ENCODE measurements at places on chromosomes 3 and 15.

GRCh38 chr3:134267996-134268395 lies 17.3 kb upstream of the RYK start:
- no peak for DNase-seq

- no peak for DNase-seq
These were observed 362.3 kb upstream of the RGMA start for GRCh38 chr15:93451265-93451664.

DNA sequence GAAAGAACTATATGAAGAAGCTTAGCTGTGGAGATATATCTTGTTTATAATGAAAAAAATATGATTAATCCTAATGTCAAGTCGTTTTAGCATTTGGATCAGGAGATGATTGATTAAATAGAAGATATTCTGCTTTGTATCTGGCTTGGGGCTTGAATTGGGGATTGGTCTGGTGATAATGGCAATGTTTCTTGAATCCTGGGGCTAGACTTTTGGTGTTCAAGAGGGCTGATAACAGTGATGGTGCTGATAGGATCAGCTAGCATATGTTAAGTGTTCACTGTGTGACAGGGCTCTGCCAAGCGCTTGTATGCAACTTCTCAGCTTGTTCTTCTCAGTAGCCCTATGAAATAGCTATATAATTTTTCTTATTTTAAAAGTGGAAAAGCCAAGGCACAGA lies 20.2 kb downstream of the CNOT10 start:
- DNase-seq, result no peak

GRCh38 chr15:90597577-90597976 lies 67.9 kb downstream of the CRTC3 start:
- DNase-seq, result no peak

DNA sequence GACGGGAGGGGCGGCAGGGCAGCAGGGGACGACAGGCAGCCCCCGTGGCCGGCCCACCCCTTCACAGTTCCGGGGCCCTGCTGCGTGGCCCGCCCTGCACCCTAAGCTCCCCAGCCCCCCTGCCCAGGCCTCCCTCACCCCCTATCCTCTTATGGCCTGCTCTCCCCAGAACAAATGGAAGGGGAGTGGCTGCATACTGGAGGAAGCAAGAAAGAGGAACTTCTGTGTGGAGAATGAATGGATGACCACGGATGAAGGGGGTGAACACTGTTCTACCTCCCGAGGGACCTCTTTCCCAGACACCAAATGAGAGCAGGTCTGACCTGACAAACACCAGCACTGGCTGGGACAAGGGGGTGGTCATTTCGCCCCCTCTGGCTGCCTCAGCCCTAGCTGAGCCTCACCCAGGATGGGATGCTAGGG lies 25.0 kb downstream of the SEC61A1 start:
- no peak for DNase-seq

DNA sequence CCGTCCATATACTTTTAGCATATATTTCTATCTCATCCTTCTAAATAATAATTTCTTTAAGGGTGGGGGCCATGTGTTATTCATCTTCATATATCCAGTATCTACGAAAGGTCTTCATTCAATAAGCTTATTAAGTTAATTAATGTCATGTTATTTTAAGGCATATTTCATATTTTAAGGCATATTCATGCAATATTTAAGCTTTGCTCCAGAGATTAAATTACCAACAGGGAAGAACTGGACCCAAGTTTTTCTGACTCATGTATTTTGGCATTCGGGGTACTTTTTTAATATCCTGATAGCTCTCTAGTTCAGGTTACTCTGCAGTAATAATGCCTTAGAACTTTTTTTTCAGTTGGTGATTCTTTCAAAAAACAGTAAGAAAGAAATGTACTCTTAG lies 27.4 kb downstream of the PHC3 start:
- no peak for DNase-seq

- peak; percentile 39 for DNase-seq
These were observed 239.9 kb downstream of the TLE3 start for GRCh38 chr15:69857686-69858391.

GRCh38 chr15:98138910-98139309 lies 178.4 kb downstream of the ARRDC4 start:
- no peak for DNase-seq

DNA sequence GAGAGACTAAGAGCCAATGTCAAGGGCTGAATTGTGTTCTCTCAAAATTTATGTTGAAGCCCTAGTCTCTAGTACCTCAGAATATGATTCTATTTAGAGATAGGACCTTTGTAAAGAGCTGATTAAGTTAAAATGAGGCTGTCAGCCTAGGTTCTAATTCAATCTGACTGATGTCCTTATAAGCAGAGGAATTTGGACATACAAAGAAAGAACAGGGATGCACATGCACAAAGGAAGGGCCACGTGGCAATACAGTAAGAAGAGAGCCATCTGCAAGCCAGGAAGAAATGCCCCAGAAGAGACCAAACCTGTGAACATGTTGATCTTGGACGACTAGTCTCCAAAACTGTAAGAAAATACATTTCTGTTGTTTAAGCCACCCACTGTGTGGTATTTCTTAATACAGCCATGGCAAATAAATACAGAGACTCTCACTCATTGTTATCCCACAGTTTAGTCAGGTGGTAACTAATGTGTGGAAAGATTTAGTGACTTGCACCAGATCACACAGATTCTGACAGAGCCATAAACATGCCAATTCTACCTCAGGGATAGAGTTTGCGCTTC lies 652.2 kb downstream of the NAALADL2 start:
- no peak for DNase-seq

DNA sequence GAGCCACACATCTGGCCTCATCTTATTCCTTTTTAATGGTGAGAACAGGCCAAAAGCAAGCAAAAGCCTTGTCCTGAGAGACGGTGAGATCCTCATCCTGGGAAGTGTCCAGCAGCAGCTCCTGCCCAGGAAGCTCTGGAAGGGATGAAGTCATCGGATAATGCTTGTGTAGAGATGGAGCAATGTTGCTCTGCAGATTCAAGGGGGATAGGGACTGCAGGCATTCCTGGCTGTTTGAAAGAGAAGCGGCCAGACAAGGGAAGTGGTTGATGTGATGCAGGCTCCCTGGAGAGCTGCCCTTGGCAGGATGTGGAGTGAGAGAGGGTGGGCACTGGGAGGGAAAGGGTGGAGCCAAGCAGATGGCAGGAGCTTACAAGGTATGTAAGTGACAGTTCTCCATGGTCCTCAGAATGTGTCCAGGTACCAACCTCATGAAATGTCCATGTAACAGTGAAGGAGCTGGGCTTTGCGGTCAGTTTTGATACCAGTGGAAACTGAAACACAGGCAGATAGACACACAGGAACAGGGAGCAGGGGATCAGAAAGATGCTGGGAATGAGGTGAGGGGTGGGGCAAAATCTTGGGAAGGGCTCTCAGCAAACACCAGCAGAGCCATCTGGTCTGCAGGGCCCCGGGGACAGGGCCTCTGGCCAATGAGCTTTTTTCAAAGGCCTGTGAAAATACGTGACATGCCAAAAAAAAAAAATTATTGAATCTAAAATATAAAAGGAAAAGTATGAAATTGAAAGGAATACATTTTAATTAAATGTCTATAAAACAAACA lies 32.2 kb upstream of the LACTB start:
- DNase-seq, result no peak

GRCh38 chr3:11282250-11283138 lies 10.3 kb downstream of the ATG7 start:
- DNase-seq, result no peak

DNA sequence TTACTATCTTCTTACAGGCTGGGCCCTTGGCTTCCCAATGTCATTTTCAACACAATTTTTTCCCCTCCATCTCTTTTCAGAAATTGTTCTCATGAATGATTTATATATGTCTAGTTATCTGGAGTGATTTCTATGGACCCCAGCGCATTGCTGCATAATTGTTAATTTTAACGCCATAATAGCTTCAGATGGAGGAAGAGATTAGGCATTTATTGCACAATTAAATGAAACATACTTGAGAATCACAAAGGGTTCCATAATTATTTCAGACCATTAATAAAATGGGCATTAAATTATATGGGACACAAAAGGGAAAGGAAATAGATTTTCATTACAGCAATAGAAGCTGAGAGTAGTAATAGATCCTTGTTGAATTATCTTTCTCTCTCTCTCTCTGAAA lies 70.3 kb upstream of the SOX14 start:
- DNase-seq, result no peak

- DNase-seq, result no peak
These were observed 33.2 kb upstream of the ACP3 start for GRCh38 chr3:132283916-132284405.

- no peak for DNase-seq
These were observed 4.2 kb upstream of the MAGEF1 start for GRCh38 chr3:184715943-184716621.

DNA sequence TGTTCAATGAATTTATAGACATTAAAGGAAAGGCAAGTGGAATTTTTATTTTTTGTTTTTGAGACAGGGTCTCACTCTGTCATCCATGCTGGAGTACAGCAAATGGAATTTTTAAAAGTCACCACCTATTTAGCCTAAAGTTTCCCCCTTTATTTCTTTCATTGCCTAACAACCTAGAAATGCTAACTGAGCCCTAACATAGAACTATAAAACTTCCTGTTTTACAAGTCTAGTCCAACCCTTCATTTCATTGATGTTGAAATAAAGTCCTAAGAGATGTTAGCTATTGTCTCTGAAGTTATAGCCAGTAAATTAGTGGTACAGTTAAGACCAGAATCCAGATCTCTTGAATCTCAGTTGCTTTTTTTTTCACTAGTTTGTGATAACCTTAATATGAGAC lies 39.0 kb downstream of the MAPK6 start:
- DNase-seq, result no peak

- DNase-seq, result no peak
These were observed 24.2 kb upstream of the ZPLD1 start for GRCh38 chr3:102410616-102411015.

GRCh38 chr3:84444726-84445521 lies 513.9 kb upstream of the CADM2 start:
- DNase-seq, result no peak

Measured in activated CD8-positive, alpha-beta T cell treated with anti-CD3 and anti-CD28 coated beads for 36 hours (primary cell).